ENCODE measurements at places on chromosomes 16 and 17.

DNA sequence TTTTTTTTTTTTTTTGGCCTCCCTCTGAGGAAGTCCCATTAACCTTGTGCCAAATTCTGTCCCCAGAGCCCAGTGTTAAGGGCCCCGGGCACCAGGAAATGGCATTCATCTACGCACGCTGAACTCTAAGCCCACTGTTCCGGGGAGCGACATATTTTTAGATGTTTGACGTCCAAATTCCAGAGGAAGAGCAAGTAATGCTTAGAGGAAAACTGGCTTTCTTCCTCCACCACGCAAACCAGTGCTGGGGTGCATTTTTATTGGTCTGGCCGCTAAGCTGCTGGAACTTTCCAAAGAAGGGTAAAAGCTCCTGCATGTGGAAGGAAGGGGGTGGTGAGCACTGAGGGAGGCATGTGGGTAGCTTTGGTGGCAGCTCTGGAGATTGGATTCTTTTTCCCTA lies 8.3 kb downstream of the WFDC1 start:
- DNase-seq, result no peak

- no peak for DNase-seq
Measured at GRCh38 chr17:49527927-49528651, 33.0 kb downstream of the NGFR start.

DNA sequence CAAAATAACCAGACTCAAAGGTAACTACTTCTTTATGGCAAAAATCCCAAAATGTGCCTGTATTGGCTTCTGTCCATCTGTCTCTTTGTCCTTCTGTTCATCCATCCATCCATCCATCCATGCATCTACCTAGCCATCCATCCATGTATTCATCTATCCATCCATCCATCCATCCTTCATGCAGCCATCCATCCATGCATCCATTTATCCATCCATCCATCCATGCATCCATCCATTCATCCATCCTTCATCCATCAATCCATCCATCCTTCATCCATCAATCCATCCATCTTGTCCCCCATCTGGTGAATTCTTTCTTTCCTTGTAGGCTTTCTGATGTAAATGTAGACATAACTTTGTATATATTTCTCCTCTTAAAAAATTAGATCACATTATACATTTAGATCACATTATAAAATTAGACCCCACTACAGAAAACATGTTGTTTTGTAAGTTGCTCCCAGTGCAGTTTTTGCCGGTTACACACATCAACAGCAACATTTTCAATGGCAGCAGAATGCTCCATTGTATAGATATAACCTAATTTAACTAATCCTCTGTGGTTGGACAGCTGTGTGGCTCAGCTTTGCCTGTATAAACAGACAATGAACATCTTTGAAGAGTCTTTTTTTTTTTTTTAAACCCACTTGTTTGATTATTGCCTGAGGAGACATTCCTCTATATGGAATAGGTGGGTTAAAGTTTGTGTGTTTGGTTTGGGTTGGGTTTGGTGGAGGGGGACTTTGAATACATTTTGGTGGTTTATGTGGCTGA lies 72.0 kb downstream of the MSI2 start:
- no peak for DNase-seq

GRCh38 chr16:12340151-12340733 lies 363.7 kb downstream of the SNX29 start:
- DNase-seq, result no peak

- no peak for DNase-seq
Measured at GRCh38 chr17:77436058-77436442, 295.3 kb downstream of the SEC14L1 start.

DNA sequence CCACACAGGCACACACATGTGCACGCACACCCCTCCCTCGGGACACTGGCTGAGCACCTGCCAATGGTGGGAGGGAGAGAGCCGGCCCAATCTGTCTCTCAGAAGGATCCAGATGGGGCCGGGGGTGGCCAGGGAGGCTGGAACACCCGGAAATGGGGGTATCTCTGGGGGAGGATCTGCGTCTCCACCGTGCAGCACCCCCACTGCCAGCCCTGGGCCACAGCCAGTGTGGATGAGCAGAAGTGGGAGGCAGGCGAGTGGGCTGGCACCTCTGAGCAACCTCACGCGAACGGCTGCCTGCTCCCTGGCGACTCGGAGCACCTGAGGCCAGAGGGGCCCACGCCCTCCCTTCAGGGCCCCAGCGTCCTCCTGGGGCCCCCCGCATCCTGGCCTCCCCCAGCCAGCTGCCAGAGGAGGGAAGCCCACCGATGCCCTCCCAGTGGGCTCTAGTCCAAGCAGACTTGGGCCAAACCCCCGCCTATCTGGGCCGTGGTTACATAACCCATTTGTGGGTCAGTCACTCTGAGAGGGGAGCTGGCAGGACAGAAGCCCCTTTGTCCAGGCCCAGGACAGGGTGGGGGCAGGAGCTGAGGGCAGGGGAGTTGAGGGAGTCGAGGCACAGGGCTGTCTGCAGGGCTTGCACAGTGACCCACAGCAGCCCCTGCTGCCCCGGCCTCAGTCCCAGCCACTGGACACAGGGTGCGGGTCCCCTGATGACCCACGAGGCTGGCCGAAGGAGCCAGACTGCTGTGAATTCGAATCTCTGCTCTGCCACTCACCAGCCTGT lies 5.6 kb downstream of the CASKIN1 start:
- DNase-seq, result no peak

- DNase-seq, result no peak
Measured at GRCh38 chr17:6323626-6324356, 111.1 kb downstream of the AIPL1 start.

DNA sequence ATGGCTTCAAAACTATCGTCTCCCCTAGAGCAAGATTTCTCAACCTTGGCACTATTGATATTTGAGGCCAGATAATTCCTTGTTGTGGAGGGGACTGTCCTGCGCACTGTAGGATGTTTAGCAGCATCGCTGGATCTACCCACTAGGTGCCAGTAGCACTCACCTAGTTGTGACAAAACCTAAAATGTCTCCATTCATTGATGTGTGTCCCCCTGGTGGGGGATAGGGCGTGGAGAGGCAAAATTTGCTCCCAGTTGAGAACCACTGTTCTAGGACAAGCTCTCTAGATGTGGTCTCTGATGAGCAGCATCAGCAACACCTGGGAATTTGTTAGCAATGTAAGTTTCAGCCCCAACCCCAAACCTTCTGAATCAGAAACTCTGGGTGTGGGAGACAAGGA lies 259.0 kb downstream of the XYLT1 start:
- DNase-seq, result no peak

- no peak for DNase-seq
Measured at GRCh38 chr17:64950871-64951270, 31.6 kb upstream of the LRRC37A3 start.

- no peak for DNase-seq
Measured at GRCh38 chr17:70109497-70109896, 34.5 kb downstream of the KCNJ16 start.

DNA sequence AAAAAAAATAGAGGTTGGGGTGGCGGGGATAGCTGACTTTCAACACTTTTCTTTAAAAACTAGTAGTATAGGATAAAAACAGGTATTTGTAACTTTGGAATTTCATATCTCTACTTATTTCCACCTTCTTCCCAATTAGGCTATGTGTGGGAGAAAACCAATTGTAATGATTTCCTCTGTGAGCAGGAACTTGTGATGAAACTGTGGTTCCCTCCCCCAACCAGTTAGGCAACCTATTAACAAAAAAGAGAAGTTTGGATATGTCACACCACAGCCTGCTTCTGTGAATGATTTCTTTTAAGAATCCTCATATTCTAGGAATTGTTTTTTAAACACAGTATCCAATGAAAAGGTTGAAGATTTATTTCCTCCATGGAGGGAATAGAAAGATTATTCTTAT lies 1.9 kb downstream of the IGSF6 start:
- no peak for DNase-seq

DNA sequence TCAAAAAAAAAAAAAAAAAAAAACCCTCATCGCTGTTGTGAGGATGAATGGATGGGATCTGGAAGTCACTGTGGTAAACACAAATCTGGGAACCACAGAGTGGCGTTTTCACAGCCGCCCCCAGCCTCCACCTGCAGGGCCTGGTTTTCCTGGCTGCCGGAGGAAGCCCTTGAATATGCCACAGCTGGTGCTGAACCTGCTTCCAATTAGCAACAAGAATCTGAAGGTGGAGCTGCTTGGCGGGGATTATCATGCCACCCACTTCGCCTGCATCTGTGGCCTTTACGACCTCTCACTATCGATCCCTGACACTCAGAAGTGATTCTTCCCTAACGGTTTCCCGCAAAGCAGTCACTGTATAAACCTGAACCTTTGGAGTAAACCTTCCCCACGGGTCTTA lies 16.1 kb downstream of the MRM3 start:
- no peak for DNase-seq

GRCh38 chr17:82527898-82528297 lies 8.4 kb downstream of the FOXK2 start:
- DNase-seq, result no peak

DNA sequence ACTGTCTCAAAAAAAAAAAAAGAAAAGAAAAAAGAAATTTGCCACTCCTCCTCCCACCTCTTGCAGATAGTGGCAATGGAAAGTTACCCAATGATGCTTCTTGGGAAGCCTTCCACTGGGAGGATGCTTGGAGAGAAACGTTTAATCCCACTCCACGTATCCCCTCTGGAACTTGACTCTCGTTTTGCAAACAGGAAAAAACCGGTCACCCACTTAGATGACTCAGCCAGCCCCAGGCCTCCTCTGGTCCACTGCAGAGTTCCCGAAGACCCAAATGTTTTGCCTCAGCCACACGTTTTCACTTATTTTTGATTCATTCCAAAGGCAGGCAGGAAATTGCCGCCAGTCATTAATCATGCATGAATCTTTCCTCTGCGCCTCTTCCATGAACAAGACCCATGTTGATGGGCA lies 9.3 kb upstream of the TNFRSF17 start:
- no peak for DNase-seq

- DNase-seq, result no peak
Measured at GRCh38 chr16:83630979-83631378, 176.8 kb upstream of the HSBP1 start.

- no peak for DNase-seq
Measured at GRCh38 chr16:74325641-74326040, 29.0 kb downstream of the PSMD7 start.

- no peak for DNase-seq
Measured at GRCh38 chr17:40604327-40605080, 39.2 kb upstream of the CCR7 start.

GRCh38 chr16:88602091-88602490 lies 31.9 kb downstream of the ZC3H18 start:
- DNase-seq, result no peak

GRCh38 chr16:16150117-16150877 lies 73.0 kb downstream of the ABCC6 start:
- no peak for DNase-seq

- DNase-seq, result no peak
Measured at GRCh38 chr16:15489016-15489415, 54.6 kb downstream of the BMERB1 start.

GRCh38 chr16:72482695-72483094 lies 310.7 kb upstream of the PMFBP1 start:
- no peak for DNase-seq

- DNase-seq, result no peak
Measured at GRCh38 chr17:19410875-19411620, at the start of gene RNF112. RNF112 (plus strand) TSS chr17:19411232; CDS start chr17:19411409, 177 bp downstream.

GRCh38 chr17:78739331-78739931 lies 42.6 kb downstream of the CYTH1 start:
- no peak for DNase-seq

GRCh38 chr16:88549671-88550245 lies 20.4 kb upstream of the ZC3H18 start:
- no peak for DNase-seq

DNA sequence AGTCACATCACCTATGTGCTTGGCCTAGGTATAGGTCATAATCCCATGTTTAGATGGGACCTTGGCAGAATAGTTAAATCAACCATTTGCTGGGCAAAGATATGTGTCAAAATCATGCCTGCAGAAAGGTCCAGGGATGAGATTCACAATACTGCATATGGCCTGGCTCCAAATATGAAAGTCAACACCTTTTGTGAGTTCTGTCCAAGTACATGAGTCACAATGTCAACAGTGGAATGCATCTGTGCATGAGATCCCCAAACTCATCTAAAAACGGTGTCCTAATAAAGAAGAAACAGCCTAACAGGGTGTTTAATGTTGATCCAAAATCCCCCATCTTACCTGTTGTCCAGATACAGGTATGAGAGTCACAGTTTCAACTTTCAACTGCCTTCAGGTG lies 1847.5 kb downstream of the TP53TG3F start:
- DNase-seq, result no peak

DNA sequence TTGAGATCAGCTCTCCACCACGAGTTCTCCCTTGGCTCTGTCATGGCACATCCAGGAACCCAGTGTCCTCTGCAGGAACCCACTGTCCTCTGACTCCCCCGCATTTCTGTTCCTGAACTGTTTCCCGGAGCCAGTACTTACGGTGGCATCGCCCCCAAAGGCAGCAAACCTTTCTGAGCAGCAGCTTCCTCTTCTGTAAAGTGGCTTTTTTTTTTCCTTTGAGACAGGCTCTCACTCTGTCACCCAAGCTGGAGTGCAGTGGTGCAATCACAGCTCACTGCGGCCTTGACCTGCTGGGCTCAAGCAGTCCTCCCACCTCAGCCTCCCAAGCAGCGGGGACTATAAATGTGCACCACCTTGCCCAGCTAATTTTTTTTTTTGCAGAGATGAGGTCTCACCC lies 32.2 kb downstream of the NAGPA start:
- no peak for DNase-seq
